ENCODE measurements at places on chromosomes 3 and 15. TPM values are rescaled to one million over a fixed set of nuclear protein-coding genes. Genes with fewer than 3 reads are reported as not detected.

DNA sequence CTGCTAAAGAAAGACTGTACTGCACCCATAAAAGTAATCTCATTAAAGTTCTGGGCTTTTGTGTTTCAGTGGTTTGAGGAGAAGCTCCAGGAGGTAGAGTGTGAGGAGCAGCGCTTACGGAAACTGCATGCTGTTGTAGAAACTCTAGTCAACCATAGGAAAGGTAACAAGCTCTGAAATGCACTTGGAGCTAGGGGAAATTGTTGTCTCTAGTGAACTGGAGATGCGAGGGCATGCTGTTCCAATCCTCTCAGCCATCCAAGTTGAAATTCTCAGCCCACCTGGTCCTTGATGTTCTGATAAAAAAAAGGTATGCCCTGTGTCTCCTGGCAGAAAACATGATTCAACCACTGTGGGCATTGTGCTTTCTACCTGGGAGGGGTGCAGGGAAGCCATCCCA is 21.4 kb upstream of the SNX22 start:
- no peak overlapping the region for H3K27ac ChIP-seq
- DNase-seq = no peak
- peaks cover 41% of the 10 kb centered on the region for H3K36me3 ChIP-seq
- H3K27me3 ChIP-seq = no peaks in the 10 kb centered on the region

DNA sequence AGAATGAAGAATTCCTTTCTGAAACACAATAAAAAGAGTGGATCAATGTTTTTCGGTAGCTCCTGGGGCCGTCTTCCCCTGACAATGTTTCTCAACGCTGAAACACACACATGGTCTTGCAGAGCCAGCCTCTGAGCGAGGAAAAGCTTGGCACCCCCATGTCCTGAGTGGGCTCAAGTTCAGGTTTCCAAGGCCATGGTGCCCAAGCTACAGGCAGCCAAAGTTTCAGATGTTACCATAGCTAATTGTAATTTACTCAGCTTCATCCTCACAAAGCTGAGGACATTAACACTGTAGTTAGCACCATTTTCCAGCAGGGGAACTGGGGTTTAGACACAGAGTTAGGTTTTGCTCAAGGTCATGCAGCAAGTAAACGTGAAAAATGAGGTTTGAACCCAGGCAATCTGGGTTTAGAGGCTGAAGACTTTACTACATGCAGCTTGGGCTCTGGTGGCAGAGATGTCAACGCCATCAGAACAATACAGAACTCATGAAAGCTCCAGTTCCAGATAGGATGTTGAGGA is 199.1 kb downstream of the TJP1 start:
- no peak overlapping the region for H3K4me3 ChIP-seq
- H3K36me3 ChIP-seq = no peaks in the 10 kb centered on the region
- H3K4me1 ChIP-seq = no peaks in the 10 kb centered on the region
- peaks cover 3% of the 10 kb centered on the region for H3K27me3 ChIP-seq

DNA sequence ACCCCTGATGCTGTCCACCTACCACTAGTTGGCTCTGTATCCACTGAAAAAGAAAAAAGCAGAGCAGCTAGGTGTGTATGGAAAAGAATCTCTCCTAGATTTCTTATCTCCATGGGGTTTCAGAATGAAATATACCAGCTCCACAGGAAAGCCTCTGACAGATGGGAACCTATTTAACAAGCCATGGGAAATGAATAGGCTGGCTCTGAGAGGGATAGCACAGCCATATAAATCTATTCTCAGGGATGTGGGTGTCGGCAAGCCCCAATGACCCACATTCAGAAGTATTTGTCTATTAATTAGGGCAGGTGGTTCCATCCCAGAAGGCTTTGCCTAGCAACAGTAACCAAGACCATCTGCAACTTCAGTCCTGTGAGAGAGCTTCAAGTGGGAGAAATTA is 694.1 kb downstream of the AGBL1 start:
- H3K4me3 ChIP-seq = no peak overlapping the region
- H3K27ac ChIP-seq = no peak overlapping the region
- H3K36me3 ChIP-seq = no peaks in the 10 kb centered on the region

Gene SLC6A11
- not detected for total RNA-seq

Gene HEXA
- total RNA-seq = 59.8 TPM

- peaks cover 26% of the 10 kb centered on the region for H3K36me3 ChIP-seq
- H3K4me1 ChIP-seq = peaks cover 31% of the 10 kb centered on the region
- DNase-seq = no peak
These were observed 85.9 kb downstream of the CHSY1 start for GRCh38 chr15:101165905-101166471.

Gene DUOXA2
- not detected for total RNA-seq

DNA sequence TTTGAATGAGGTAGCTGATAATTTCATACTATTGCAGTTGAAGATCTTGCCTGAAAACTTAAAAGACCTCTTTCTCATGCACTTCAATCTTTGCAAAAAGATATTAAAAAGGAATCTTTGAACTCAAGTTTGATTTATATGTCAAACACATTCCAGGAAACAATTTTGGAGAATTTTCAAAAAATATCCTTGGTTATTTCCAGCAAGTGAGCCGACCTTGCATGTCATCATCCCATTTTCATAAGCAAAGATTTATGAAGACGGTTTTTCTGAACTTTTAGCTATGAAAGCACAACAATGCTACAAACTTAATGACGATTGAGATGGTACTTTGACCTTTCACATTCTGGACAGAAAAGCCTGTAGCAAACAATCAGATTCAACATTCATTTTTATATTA is 95.6 kb downstream of the RFX7 start:
- H3K36me3 ChIP-seq = peaks cover 21% of the 10 kb centered on the region
- H3K27me3 ChIP-seq = no peaks in the 10 kb centered on the region
- no peak for DNase-seq
- peaks cover 22% of the 10 kb centered on the region for H3K4me1 ChIP-seq
- no peak overlapping the region for H3K27ac ChIP-seq

- no peak overlapping the region for H3K4me3 ChIP-seq
- no peaks in the 10 kb centered on the region for H3K4me1 ChIP-seq
- H3K27me3 ChIP-seq = no peaks in the 10 kb centered on the region
- no peak for DNase-seq
- no peak overlapping the region for H3K27ac ChIP-seq
- no peaks in the 10 kb centered on the region for H3K36me3 ChIP-seq
These were observed 18.4 kb upstream of the OPA1 start for GRCh38 chr3:193574488-193575070.

Gene GAP43
- not detected for total RNA-seq

Gene CKMT1A
- 0.41 TPM for total RNA-seq

DNA sequence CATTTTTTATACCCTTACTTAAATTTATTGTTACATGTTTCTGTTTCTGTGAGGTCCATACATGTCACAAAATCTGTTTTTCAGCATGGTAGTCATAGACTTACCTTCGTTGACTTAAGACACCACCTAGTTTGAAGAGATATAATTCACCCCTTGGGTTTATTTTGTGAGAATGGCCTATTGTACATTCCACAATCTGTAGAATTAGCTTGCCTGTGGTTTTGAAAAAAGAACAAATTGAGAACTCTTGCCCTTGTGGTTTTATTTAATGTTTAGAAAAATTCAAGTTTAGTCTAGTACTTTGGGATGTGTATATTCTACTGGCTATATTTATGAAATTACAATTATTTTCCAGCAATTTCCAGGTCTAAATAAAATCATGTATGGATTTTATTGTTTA is 31.6 kb downstream of the FILIP1L start:
- no peak overlapping the region for H3K27ac ChIP-seq
- no peak overlapping the region for H3K4me3 ChIP-seq
- no peaks in the 10 kb centered on the region for H3K27me3 ChIP-seq
- no peaks in the 10 kb centered on the region for H3K36me3 ChIP-seq

GRCh38 chr15:92670621-92671020 is 15.0 kb upstream of the FAM174B start:
- H3K4me3 ChIP-seq = no peak overlapping the region
- H3K27me3 ChIP-seq = peaks cover 13% of the 10 kb centered on the region
- DNase-seq = no peak
- H3K27ac ChIP-seq = no peak overlapping the region
- H3K36me3 ChIP-seq = no peaks in the 10 kb centered on the region

- H3K4me3 ChIP-seq = no peak overlapping the region
- no peak overlapping the region for H3K27ac ChIP-seq
- peaks cover 2% of the 10 kb centered on the region for H3K4me1 ChIP-seq
These were observed 534.2 kb downstream of the ZIC1 start for GRCh38 chr3:147943265-147943945.

- DNase-seq = no peak
- H3K27ac ChIP-seq = no peak overlapping the region
- H3K27me3 ChIP-seq = no peaks in the 10 kb centered on the region
- no peak overlapping the region for H3K4me3 ChIP-seq
These were observed 144.3 kb downstream of the FBN1 start for GRCh38 chr15:48501208-48501607.

Gene GRM2
- total RNA-seq = 0.29 TPM

GRCh38 chr3:77326586-77326985 is 286.7 kb downstream of the ROBO2 start:
- DNase-seq = no peak
- H3K36me3 ChIP-seq = no peaks in the 10 kb centered on the region
- H3K27ac ChIP-seq = no peak overlapping the region
- no peaks in the 10 kb centered on the region for H3K4me1 ChIP-seq

- H3K4me1 ChIP-seq = no peaks in the 10 kb centered on the region
- DNase-seq = no peak
- no peaks in the 10 kb centered on the region for H3K36me3 ChIP-seq
- H3K4me3 ChIP-seq = no peak overlapping the region
- no peak overlapping the region for H3K27ac ChIP-seq
These were observed 594.1 kb downstream of the NR2F2 start for GRCh38 chr15:96924570-96924969.

GRCh38 chr3:79983118-79983517 is 215.3 kb upstream of the ROBO1 start:
- no peaks in the 10 kb centered on the region for H3K27me3 ChIP-seq
- no peaks in the 10 kb centered on the region for H3K36me3 ChIP-seq
- no peak overlapping the region for H3K4me3 ChIP-seq
- no peaks in the 10 kb centered on the region for H3K4me1 ChIP-seq

GRCh38 chr3:170740726-170741591 is 129.0 kb downstream of the RPL22L1 start:
- no peak overlapping the region for H3K4me3 ChIP-seq
- H3K27ac ChIP-seq = no peak overlapping the region
- peaks cover 2% of the 10 kb centered on the region for H3K27me3 ChIP-seq
- no peaks in the 10 kb centered on the region for H3K4me1 ChIP-seq

DNA sequence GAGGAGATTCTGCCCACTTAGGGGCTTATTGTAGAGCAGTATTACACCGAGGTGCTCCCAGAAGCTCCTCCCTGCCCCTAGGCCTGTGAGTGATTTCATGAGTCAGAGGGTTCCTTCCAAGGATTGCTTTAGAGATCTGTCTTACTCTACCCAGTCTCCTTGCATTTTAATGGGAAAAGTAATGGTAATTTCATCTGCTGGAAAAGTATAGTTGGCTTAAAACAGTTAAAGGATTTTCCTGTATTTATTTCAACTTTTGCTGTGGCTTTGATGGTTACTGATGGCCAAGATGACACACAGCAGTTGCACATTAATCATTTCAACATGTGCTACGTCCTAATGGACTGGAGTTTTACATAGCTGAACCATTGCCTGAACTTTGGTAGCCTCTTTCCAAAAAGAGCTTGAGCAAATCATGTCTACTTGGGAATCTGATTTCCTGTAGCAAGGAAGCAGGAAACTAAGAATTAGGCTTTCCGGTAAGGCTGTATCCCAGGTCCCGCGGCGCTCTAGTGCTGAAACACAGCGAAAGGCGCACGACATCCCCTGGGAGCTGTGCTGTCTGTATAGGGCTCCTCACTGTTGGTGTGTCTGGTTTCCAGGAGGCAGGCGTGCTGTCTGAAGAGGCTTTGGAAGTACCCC is 9.2 kb upstream of the PGPEP1L start:
- H3K4me3 ChIP-seq = no peak overlapping the region
- peaks cover 2% of the 10 kb centered on the region for H3K4me1 ChIP-seq
- peaks cover 35% of the 10 kb centered on the region for H3K27me3 ChIP-seq
- no peak overlapping the region for H3K27ac ChIP-seq
- DNase-seq = no peak
- H3K36me3 ChIP-seq = no peaks in the 10 kb centered on the region

DNA sequence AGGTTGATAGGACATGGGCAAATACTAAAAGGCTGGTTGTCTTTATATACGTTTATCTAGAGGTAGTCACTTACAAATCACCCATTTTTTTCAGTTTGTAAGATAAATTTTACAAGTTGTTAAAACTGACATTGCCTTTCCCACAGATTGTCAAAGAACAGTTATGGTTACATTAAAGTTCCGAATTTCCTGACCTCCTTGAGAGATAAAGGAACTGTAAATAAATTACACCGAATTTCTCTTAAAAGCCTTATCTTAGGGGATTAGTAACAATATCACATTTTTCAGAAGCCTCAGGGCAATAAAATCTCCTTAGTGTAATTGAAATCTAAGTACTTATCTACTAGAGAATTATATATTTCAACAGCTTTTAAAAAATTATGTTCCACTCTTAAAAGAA is 49.5 kb downstream of the ZPLD1 start:
- H3K36me3 ChIP-seq = no peaks in the 10 kb centered on the region
- H3K4me1 ChIP-seq = no peaks in the 10 kb centered on the region
- no peaks in the 10 kb centered on the region for H3K27me3 ChIP-seq

Gene NAALADL2
- not detected for total RNA-seq

DNA sequence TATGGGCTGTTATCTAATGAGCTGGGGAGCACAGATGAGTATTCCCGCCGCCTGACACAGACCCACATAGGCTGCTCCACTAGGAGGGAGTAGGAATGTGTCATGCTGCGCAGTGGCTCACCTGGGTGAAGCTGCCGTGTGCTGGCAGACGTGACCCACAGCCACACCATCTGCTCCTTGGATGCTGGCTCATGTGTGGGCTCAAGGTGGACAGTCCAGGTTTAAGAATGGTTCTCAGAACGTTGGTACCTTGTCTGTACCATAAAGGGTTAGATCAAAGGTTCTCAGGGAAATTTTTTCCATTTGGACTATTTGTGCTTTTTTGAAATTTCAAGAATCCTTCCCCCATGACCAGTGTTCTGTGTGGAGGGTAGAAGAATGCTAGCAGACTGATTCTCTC is 338.9 kb upstream of the TRIM42 start:
- no peak overlapping the region for H3K27ac ChIP-seq
- DNase-seq = no peak
- no peaks in the 10 kb centered on the region for H3K36me3 ChIP-seq
- H3K4me3 ChIP-seq = no peak overlapping the region
- no peaks in the 10 kb centered on the region for H3K27me3 ChIP-seq
- H3K4me1 ChIP-seq = no peaks in the 10 kb centered on the region

DNA sequence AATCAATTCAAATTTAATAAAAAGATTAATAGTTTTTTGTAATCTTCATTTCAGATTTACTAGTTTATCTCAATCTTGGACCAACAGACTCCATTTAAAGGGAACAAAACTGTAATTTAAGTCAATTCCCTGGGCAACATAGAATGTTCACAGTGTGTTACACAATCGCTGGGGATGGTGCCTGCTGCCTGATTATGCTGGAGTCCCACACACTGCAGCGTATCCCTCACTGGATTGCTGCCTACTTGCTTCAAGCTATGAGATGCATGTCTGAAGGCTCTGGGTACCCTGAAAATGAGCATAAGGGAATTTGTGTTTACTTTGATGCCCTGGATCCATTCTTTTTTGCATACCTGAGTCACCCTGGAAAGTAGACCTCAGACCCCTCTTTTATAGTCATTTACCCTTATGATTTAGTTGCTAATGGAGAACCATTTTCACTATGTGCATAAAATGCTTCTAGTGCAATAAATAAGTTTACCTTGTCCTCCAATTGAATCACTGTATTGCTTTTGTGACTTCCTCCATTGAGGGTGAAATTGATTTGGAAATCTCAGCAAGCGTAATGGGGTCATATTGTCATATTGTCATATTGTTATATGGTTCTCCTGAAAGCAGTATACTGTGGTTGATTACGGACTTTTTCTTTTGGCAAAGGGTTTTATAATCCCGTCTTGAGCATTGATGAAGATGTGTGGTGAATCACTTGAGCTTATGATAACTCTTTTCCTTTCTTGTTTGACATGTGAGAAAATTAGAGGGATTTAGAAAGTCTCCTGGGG is 35.9 kb downstream of the ITPR1 start:
- H3K27me3 ChIP-seq = no peaks in the 10 kb centered on the region
- no peaks in the 10 kb centered on the region for H3K36me3 ChIP-seq
- no peak for DNase-seq
- H3K4me3 ChIP-seq = no peak overlapping the region

Gene CCDC54
- total RNA-seq = not detected
